Islet precursor cell (in vitro differentiated cells): ENCODE measurements at places on chromosomes 3 and 15.

- DNase-seq: no peak
Measured at GRCh38 chr3:174216946-174217718, 642.0 kb upstream of the NAALADL2 start.

DNA sequence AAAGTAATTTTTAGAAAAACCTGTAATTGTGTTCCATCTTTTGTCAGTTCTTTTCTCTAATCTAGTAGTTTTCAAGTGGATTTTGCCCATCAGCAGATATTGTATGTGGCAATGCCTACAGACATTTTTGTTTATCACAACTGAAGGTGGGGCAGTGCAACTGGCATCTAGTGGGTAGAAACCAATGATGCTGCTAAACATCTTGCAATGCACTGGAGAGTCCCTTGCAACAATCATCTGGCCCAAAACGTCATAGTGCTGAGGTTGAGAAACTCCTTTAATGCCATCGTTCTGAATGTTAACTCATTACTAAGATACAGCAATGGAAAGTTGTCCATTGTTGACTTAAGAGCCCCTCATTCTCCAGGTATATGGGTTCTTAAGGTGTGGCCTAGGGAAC, 80.1 kb downstream of the BTD start:
- DNase-seq: no peak

DNA sequence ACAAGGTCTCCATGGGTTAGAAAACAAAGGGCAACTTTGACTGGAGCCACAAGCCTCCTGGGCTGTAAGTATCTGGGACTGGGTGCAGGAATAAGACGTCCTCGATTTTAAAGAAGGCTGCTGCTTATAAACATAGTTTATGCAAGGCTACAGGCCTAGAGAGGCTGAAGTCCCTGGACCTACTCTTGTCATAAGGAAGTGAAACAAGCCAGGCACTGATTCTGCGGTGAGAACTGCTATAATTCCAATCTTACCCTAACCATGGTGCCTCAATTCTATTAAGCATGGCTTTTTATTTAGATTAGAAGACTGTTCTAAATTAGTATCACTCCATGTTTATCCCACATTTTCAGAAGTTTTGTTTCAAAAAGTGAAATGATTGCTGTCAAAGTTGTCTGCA, 777.6 kb downstream of the PLOD2 start:
- no peak for DNase-seq

- DNase-seq: no peak
Measured at GRCh38 chr15:81334768-81335435, 11.0 kb upstream of the STARD5 start.

DNA sequence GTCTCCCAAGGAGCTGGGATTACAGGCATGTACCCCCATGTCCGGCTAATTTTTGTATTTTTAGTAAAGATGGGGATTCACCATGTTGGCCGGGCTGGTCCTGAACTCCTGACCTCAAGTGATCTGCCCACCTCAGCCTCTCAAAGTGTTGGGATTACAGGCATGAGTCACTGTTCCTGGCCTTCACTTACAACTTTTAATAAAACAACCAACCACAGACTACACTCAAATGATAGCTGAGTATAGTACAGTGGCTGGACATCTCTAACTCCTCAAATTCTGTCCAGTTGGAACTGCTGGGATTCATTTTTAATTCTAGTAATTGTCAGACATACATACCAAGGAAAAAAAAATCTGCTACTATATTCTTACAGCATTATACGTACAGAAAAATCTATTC, 71.0 kb downstream of the PBRM1 start:
- no peak for DNase-seq

GRCh38 chr15:59447367-59447766, 9.4 kb downstream of the FAM81A start:
- DNase-seq: no peak

DNA sequence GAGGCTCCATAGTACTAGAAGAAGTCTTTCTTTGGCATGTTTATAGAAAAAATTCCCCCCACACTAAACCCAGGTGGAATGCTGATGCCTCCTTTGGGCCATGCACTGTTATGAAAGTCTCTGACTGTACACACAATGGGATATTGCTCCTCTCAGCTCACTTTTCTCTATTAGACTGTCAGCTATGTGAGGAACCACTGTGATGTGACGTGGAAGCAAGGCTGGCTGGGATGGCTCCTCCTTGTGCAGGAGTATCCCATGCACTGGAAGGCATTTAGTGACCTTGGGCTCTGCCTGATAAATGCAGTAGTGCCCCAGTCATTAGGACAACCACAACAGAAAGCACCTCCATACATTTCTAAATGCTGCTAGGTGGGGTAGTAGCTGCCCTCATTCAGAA, 5.7 kb upstream of the FRMD4B start:
- peak; percentile 73 for DNase-seq

GRCh38 chr15:91919014-91919534, 65.6 kb downstream of the SLCO3A1 start:
- no peak for DNase-seq

GRCh38 chr3:48446425-48447193, at the start of gene ATRIP:
ATRIP (plus strand) TSS chr3:48446737; CDS start chr3:48446846, 109 bp downstream.
- peak; percentile 94 for DNase-seq

DNA sequence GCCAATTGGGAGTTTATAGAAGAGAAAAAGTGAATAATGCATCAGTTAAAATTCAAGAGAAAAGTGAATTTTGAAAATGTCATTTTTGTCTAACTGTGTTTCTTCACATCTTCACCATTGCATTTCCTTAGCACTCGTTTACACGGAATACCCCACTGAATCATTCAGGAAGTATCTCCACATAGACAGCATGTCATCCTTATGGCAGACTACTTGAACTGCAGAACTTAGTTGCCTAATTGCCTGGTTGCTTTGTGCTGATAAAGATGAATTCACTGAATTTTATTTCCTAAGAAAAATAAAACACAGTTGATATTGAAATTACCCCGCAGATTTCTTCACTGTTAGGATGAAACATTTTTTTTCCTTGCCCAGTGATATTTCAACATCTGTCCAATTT, 627.1 kb downstream of the ROBO1 start:
- DNase-seq: no peak

DNA sequence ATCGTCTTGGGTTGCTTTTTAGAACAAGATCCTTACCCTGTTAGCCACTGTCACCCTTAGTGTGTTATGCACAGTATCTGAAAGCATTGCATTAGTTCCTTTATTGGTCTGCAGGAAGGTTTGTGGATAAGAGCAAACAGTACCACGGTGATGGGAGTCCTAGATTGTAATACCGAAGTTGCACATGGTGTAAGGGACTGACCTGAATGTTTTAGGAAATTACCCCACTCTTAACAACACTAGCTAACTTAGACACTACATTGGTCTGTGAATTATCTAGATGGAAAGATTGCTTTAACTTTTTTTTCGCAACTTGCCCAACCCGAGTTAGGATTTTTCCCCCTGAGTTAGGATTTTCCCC, 1.3 kb downstream of the STT3B start:
- DNase-seq: no peak

- no peak for DNase-seq
Measured at GRCh38 chr3:104234442-104235194, 1132.1 kb upstream of the ALCAM start.

GRCh38 chr3:65946438-65946837, 92.3 kb downstream of the MAGI1 start:
- DNase-seq: no peak

DNA sequence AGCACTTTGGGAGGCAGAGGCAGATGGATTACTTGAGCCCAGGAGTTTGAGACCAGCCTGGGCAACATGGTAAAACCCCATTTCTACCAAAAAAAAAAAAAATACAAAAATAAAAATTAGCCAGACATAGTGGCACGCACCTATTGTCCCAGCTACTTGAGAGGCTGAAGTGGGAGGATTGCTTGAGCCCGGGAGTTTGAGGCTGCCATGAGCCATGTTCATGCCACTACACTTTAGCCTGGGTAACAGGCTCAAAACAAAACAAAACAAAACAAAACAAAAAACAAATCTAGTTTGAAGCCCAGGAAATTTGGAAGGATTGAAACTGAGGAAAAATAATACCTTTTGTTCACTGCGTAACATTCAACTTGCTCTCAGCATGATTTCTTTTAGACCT, 16.6 kb downstream of the TMOD3 start:
- no peak for DNase-seq

- DNase-seq: no peak
Measured at GRCh38 chr3:5754602-5755001, 567.1 kb downstream of the EDEM1 start.

GRCh38 chr15:30924353-30924752, 20.6 kb downstream of the FAN1 start:
- no peak for DNase-seq

GRCh38 chr3:134621854-134622253, 29.0 kb downstream of the KY start:
- no peak for DNase-seq

DNA sequence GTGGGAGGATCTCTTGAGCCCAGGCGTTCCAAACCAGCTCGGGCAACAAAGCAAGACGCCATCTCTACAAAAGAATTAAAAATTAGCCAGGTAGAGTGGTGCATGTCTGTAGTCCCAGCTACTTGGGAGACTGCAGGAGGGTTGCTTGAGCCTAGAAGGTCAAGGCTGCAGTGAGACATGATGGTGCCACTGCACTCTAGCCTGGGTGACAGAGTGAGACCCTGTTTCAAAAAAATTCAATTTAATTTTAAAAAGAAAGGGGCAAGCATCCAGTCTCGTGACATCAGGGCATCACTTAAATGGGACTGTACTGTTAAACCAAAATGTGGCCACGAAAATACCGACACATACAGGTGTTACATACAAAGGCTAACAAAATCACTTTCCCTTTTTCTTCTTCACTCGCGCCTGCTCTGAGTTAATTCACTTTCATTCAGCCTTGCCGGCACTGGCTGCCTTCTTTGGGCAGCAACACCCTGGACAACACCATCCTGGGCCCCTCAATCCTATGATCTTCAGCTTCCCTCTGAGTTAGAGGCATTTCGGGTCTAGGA, 121.7 kb downstream of the LIPC start:
- peak; percentile 20 for DNase-seq

DNA sequence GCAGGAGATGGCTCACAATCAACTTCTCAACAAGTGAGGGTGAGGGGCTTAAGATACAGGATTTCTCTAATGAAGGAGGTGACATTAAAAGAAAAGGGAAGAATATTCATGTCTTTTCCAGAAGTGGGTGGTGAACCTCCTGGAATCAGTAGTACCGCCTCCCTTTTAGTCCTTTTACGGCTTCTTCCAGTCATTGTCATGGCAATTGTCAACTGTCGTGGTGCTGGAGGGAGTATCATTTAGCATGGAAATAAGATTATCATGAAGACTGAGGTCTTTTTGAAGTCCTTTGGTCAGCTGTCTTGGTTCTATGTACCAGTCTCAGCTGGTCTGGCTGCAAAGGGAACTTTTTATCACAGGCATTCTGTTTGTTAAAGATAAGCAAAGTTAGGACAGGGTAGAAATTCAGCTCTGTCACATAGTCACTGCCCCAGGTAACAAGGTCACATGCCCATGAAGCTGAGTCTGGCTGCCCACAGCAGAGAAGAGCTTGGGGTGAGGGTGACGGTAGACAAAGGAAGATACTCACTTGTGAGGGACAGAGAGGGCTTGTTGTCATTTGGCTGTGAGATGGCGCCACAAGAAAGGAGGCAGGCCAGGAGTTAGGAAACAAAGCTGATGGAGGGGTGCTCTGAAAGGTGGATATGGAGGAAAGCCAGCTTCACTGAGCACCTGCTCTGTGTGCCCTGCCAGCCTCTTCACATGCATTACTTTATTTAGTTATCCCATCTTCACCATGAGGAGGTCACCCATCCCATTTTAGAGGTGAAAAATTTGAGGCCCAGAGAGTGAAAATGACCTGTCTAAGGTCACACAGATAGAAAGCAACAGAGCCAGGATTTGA, 228.2 kb upstream of the TRIM42 start:
- no peak for DNase-seq

GRCh38 chr3:150367757-150368156, 40.3 kb upstream of the TSC22D2 start:
- DNase-seq: no peak

GRCh38 chr3:112327371-112327951, 5.5 kb upstream of the CD200 start:
- no peak for DNase-seq

GRCh38 chr15:71440489-71441110, 325.3 kb downstream of the THSD4 start:
- no peak for DNase-seq

- DNase-seq: peak; percentile 74
Measured at GRCh38 chr3:57127891-57128518, 37.1 kb downstream of the IL17RD start.

DNA sequence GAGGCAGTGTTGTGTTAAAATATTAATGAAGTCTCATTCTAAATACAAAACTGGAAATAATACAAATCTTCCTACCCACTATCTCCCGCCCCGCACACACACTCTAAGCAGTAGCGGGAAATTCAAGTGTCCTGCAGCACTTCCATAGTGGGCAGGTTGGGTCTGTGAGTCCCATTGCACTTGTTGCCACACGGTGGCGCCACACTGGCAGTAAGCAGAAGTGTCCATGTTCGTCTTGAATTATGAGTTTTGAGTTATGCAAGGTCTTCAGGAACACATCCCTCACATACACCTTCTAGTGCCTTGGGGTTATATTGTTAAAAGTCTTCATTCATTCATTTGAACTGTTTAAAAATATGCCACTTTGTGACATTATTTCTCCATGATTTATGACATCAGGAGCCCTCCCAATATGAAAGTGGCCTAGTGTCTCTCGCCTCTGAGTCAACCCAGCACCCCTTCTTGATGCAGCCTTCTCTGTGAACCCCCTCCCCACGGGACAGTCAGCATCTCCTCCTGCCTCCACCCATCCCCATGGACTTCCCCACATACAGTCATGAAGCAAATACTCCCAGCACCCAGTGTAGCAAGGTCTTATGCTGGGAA, 17.6 kb upstream of the CCDC174 start:
- peak; percentile 72 for DNase-seq

DNA sequence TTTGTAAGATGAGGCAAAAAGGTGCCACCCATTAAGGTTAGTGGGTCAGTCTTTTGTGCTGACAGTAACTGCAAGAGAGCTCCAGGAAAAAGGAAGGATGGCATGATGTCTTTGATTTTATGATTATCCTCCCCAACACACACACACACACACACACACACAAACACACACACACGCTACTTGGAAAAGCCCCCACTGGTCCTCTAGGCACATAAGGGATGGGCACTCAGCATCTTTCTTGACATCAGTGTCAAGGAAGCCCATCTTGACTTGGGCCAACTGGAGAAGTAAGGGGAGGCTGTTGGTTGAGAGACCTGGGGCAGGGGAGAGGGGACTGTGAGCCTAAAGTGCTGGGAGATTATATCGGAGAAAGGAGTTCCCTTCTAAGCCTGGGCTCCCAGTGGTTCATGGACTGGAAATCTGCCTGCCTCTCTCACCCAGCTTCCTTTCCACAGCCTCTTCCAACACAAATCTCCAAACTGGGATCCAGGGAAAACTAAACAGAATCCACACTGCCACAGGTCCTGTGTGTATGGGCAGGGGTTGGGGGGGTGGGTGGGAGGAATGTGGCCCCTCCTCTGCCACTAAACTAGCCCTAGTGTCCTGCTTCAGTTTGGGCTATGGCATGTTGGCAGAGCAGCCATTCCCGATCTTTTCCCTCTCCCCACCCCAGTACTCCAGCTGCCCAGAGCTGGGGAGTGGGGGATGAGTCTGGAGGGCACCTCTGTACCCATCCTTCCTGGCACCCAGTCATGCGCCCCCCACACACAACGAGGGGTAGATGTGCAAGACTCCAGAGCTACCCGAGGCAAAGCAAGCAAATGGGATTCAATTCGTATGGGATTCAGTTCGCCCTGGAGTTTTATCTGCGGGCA, 1.6 kb downstream of the AMOTL2 start:
- DNase-seq: peak; percentile 57

GRCh38 chr15:74036271-74037170, 42.0 kb downstream of the PML start:
- DNase-seq: peak; percentile 87
